ENCODE measurements at places on chromosomes 7 and 10.

DNA sequence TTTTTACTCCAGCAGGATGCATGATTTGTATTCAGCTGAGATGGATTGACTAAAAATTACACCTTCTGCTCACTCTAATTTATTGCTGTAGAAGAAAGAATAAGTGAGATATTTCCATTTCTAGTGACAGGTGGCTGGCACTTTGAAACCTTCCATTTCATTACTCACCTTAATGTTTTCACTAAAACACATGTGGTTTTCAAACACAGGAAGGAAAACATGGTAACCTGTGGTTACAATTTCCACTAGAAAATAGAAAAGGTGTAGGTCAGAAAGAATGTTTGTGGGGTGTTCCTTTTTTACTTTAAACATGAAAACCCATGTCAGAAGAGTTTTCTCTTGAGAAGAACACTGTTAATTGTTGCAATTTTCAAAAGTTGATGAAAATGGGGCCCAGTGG lies 12.0 kb upstream of the PRKCQ start:
- no peak for DNase-seq

- no peak for DNase-seq
These were observed 32.5 kb downstream of the ARID5B start for GRCh38 chr10:61933859-61934555.

GRCh38 chr7:121936951-121937623 lies 64.1 kb downstream of the PTPRZ1 start:
- DNase-seq: no peak

GRCh38 chr7:22668971-22669401 lies 58.0 kb upstream of the IL6 start:
- DNase-seq: no peak

- DNase-seq: no peak
These were observed 18.9 kb upstream of the TMEM273 start for GRCh38 chr10:49207113-49207512.

GRCh38 chr10:122303271-122304053 lies 32.4 kb downstream of the BTBD16 start:
- DNase-seq: no peak

GRCh38 chr7:136517971-136518370 lies 350.5 kb upstream of the CHRM2 start:
- no peak for DNase-seq

GRCh38 chr10:114042895-114043531 lies 653 bp upstream of the ADRB1 start:
- peak; percentile 46 for DNase-seq

GRCh38 chr7:77247206-77247850 lies 47.7 kb upstream of the FGL2 start:
- peak; percentile 88 for DNase-seq

GRCh38 chr7:44114586-44115310 lies 8.6 kb downstream of the POLD2 start:
- DNase-seq: no peak

DNA sequence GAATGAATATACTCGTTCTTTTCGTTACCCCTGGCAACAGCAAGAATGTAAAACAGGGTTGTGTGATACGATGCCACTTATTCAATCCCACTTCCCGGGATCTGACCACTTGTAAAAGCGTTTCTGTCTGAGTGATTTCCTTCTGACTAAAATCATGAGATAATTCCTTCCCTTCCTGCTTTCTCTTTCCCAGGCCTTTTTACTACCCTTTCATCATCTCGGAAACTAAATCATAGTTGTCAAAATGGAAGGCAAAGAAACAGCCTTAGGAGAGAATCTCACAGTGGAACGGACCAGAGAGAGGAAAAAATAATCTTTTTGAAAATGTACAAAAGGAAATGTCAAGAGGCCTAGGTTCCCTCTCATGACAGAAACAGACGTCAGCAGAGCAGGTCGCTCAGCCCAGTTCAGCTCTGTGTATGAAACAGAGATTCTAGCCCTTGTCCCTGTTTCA lies 29.8 kb downstream of the DIP2C start:
- no peak for DNase-seq

DNA sequence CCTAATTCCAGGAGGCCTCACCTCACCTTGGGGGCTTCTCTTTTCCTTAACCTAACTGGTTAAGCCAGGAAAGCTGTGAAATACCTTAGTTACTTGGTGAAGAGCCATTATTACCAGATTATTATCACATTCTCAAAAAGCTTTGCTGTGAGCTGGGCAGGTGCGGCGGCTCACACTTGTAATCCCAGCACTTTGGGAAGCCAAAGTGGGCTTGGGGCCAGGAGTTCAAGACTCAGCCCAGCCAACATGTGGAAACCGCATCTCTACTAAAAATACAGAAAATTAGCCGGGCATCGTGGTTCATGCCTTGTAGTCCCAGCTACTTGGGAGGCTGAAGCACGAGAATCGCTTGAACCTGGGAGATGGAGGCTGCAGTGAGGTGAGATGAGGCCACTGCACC lies 102.4 kb upstream of the KLF6 start:
- DNase-seq: no peak

- peak; percentile 39 for DNase-seq
These were observed 9.8 kb downstream of the CEP41 start for GRCh38 chr7:130430841-130431666.

DNA sequence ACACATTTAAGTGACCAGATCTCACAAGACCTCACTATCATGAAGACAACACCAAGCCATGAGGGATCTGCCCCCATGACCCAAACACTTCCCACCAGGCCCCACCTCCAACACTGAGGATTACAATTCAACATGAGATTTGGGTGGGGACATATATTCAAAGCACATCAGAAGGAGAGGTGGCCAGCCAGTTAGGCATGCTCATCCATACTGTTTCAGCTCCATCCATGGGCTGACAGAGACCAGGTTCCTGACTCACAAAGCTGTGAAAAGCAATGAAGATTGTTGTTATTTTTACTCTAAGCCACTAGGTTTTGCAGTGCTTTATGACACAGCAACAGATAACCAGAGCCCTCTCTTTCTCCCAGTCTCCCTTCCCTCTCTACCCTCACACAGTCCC lies 36.0 kb downstream of the C10orf71 start:
- DNase-seq: no peak
